Osteocyte (in vitro differentiated cells): ENCODE measurements at places on chromosomes 1 and 21. TPM values are rescaled to one million over a fixed set of nuclear protein-coding genes. Genes with fewer than 3 reads are reported as not detected.

ATP1A4 gene
- not detected in 2 replicates for total RNA-seq

MPZ gene
- total RNA-seq = 0.44 and 0.81 TPM in 2 replicates

SRM gene
- total RNA-seq = 112 and 117 TPM in 2 replicates

ASPM gene
- 8.5 and 8.9 TPM in 2 replicates for total RNA-seq

LRRC8D gene
- 20.4 and 21.2 TPM in 2 replicates for total RNA-seq

C1orf56 gene
- 4.7 and 5.2 TPM in 2 replicates for total RNA-seq
